NCI-H524 (cell line): ENCODE measurements at places on chromosomes 7 and 10.

DNA sequence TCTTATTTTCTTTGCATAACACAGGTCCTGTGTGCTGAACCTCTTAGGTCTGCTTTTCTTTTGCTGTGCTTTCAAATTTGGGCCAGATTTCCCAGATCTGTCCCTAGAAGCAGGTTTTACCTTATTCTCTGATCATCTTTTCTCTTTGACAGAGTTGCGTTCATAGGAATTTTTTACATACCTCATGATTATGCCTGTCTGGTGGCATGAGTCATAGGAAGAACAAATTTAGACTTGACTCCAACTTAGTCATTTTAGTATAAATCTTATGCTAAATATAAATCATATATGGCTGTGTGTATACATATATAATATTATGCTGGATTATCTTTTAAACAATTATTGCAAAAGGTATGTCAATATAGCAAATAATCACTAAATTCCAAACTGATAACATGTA is 1038.9 kb downstream of the GRM8 start:
- no peak for DNase-seq

DNA sequence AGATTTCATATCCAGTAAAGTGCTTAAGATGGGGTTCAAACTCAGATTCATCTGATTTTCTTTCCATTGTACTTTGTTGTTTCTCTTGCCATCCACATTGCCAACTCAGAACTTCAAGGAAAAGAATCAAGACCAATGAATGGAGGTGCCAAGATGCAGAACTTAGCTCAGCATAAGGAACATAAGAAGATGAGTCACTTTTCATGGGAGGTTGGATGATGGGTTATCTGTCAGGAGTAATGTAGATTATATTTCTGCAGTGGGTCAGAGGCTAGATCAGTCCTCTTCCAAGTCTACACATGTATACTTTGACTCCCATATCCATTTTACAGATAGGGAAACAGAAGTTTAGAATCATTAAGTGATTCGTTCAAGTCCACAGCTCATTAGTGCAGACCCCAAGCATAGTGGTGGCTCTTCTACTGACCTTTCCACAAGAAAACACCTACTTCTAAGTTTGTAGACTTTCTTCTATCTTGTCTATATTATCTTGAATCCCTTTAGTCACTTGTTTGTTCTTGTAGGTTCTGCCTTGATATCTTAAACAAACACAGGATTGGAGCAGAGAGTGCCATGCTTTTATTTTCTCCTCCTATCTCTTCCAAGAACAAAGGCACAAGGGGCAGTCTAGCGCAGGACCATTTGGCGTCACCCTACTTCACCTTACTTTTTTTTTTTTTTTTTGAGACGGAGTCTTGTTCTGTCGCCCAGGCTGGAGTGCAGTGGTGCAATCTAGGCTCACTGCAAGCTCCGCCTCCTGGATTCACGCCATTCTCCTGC is 14.0 kb upstream of the ADD3 start:
- no peak for DNase-seq

DNA sequence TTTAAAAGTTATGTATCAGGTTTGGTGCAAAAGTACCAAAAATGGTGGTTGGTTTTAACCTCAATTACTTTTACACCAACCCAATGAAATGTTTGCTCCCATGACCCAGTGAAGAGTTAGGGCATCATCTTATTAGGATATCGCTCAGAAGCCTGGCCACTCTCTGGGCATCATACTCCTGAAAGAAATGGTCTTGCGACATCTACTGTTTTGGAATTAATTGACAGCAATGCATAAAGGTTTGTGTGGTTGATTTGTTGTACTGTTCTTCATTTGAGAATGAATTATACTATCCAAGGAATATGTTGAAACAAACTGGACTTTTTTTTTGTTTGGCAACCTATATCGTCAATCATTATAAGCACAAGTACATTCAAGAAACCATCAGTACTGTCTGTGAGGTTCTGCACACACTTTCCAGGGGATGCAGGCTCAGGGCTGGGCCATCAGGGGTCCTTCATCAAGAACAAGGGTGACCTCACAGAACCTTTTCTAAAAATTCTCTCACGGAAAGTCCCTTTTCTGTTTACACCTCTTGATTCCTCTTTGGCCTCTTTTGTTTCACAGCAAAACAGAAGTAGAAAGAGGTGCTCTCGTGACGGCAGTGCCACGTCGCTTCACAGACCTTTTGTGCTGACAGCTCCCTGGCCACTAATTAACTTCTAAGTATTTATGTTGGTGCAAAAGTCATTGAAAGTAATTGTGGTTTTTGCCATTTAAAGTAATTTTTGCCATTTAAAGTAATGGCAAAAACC is 117.2 kb upstream of the KLF6 start:
- DNase-seq: no peak

- no peak for DNase-seq
Measured at GRCh38 chr10:86139066-86139657, 227.4 kb downstream of the GRID1 start.

DNA sequence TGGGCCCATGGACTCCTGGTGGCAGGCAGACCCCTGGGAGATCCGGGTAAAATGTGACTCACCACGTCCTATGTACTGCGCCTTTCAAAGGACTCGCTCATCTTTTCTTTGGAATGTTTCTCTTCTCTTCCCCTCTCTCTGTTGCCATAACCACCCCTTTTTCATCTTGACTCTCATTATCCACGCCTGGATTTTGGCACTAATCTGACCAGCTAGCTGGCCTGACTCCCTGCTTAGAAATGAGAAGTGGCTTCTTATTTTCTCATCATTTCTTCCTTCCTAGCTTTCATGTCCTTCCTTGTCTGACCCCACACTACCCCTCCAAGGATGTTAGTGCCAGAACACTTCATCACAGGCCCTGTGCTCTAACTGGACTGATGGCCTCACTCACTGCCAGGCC is 98.0 kb upstream of the FAM171A1 start:
- no peak for DNase-seq

- DNase-seq: no peak
Measured at GRCh38 chr10:130885021-130885655, 426.4 kb downstream of the TCERG1L start.

DNA sequence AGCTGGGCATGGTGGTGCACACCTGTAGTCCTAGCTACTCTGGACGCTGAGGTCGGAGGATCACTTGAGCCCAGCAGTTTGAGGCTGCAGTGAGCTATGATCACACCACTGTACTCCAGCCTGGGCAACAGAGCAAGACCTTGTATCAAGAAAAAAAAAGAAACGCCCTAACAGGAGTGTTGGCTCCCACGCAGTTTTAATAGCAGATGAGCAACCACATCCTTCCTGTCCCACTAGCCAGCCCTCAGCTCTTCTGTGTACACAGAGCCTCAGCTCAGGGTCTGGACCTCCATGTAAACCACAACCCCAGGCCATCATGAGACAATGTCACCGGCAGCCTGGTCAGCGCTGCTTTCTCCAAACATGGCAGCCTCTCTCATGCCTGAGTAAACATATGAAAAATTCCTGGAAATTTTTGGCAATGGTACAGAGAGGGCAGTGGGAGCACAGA is 108.2 kb downstream of the PIP4K2A start:
- no peak for DNase-seq

GRCh38 chr7:6168477-6168868 is 104.0 kb downstream of the CYTH3 start:
- no peak for DNase-seq

DNA sequence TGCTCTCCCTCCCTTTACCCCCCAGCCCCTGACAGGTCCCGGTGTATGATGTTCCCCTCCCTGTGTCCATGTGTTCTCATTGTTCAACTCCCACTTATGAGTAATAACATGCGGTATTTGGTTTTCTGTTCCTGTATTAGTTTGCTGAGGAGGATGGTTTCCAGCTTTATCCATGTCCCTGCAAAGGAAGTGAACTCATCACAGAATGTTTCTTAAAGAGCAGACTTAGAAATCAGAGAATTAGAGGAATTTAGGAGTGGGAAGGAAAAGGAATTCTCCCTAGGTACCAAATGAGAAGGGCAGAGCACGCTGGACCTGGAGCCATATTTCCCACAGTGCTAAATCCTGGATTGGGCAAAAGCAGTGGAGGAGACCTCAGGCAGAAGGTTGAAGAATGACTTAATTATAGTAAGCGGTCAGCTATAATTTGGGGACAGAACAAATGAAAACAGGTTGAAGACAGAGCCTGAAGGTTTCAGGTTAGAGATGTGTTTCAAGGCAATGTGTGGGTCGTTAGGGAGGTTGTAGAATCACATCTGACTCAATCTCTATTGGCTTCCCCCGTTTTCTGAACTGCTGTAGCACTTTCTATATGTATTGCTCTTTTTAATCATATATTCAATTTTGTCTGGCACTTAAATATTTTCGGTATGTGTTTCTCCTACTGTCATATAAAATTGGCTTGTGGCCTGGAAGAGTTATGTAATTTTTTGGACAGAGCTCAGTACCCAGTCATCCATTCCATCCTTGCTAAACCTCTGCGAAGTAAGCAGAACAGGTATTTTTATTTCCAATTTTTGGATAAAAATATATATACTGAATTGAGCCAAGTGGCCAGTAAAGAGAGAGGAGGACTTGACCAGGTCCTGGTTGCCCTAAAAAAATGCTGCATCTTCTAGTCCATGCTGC is 210.5 kb upstream of the KLF6 start:
- DNase-seq: no peak

- DNase-seq: peak; percentile 7
Measured at GRCh38 chr10:6204063-6204340, 1.3 kb downstream of the PFKFB3 start.

- no peak for DNase-seq
Measured at GRCh38 chr10:124959564-124959963, 17.6 kb downstream of the ZRANB1 start.

GRCh38 chr7:140059273-140060242 is 3.2 kb downstream of the PARP12 start:
- no peak for DNase-seq

DNA sequence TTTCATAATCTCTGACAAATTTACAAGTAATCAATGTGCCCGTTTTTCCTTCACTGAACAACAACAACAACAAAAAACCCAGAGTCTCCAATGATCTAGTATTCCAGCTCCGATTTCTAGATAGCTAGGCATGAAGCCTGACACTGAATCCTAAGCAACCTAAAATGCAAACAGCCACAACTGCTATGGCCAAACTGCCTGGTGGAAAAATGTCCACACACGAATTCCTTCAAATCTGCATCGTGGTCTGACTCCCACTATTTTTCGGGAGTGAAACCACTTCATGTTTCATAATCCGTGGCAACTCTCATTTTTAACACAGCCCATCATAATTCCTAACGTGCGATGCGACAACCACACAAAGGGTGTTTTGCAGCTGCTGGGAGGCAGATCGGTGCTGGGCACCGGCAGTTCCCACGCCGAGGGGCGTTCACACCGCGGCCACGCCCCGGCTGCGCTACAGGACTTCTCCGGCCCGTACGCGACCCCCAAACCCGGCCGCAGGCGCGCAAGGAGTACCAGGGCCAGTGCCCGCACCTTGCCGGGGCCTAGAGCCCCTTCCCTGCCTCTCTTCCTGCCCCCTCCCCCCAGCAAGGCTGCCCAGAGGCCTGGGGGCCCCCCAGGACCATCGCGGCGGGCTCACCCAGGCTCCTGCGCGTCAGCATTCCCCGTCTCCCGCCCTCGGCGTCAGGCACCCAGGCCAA is 814 bp downstream of the RUFY2 start:
- DNase-seq: peak; percentile 10

- DNase-seq: no peak
Measured at GRCh38 chr10:31990937-31991336, 62.3 kb upstream of the ARHGAP12 start.

GRCh38 chr7:25562673-25563182 is 334.4 kb upstream of the NPVF start:
- DNase-seq: no peak

GRCh38 chr10:84933402-84933801 is 605.0 kb downstream of the CCSER2 start:
- no peak for DNase-seq

DNA sequence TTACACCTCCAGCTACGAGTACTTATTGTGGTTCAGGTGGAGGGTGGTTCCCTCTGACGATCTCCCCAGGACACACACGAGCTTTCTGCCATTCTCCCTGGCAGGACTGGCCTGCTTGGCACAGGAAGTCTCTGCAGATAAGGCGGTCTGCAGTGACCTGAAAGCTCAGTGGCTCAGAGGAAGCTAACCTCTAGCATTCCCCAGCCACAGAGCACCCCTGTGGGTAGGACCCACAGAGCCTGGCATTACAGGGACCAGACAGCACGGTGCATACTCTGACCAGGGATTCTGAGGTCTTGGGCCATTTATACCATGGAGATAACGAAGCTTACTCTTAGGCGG is 1.9 kb upstream of the GPR146 start:
- DNase-seq: no peak

GRCh38 chr7:47482013-47482875 is 99.7 kb downstream of the TNS3 start:
- DNase-seq: no peak

DNA sequence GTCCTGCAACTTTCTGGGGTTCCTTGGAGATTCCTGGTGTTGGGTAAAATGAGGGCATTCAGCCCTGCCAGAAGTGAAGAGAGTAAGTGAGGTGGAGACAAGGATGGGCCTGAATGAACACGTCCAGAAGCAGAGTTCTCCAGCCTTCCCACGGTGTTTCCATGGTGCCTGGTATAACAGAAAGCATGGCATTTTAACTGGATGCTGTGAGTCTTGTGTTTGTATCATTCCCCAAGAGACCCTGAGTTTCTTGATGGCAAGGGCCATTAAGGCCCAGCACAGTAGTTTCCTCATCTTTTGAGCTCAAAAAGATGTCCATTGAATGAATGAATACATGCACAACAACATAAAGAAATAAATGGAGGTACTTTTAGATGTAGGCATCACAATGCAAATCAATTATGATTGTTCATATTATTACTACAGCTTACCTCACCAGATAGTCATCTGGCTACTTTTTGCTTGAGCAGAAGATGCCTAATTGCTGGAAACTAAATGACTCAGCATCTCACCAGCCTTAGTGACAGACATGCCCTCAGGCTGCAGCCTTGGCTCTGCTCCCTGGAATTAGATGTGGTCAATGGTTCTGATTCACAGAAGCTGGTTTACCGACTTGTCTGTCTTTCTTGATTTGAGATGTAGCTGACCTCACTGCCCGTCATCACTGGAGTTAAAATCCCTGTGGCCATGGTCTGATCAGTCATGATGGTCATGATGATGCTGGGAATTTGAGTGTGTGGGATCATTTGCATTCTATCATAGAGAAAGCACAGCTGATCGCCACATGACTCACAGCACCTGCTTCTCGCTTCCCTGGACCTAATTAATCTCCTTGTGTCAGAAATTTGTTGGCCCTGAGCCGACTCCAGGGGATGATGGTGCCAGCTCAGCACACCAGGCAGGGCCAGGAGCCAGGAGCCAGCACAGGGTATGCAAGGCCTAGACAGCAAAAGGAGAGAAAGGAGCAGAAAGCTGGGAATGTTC is 83.9 kb downstream of the CXCL12 start:
- peak; percentile 14 for DNase-seq

- DNase-seq: no peak
Measured at GRCh38 chr7:107998150-107998549, 4.8 kb downstream of the LAMB1 start.

- peak; percentile 3 for DNase-seq
Measured at GRCh38 chr7:25812086-25812850, 339.7 kb upstream of the NFE2L3 start.

GRCh38 chr7:115191526-115191925 is 269.6 kb downstream of the MDFIC start:
- no peak for DNase-seq
